ENCODE measurements at places on chromosomes 6 and 20.

DNA sequence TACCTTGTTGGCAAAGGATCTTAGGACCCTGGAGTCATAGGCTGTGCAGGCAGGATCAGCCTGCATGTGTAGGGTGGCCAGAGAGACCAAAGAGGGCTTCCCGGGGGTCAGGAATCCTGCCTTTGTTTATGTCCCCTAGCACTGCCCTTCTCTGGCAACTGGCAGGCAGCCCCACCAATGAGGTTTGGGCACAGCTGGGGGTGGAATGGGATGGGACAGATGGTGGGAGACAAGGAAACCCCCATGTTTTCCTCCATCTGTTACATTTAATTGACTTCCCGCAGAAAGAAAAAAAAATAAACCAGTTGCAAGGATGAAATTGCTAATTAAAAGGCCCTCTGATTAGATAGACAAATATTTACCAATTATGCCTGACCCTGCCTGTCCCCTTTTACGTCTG is 27.6 kb downstream of the CD40 start:
- no peak for DNase-seq

DNA sequence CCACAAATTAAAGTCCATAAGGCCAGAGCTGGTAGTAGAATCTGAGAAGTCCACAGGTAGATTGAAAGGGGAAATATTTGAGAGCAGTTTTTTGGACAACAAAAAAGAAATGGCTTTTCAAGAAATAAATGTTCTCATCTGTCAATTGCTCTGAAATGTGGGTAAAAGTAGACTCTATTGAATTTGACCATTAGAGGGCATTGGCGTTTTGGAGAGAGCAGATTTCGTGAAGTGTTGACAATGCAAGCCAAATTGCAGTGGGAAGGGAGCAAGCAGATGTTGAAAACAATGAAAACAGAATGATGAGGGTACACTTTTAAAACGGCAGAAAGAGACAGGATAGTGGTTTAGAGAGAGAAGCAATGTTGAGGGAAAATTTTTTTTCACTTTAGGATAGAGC is 149.1 kb upstream of the FAM83B start:
- DNase-seq: no peak

GRCh38 chr20:40326784-40327183 is 362.3 kb downstream of the MAFB start:
- DNase-seq: no peak

DNA sequence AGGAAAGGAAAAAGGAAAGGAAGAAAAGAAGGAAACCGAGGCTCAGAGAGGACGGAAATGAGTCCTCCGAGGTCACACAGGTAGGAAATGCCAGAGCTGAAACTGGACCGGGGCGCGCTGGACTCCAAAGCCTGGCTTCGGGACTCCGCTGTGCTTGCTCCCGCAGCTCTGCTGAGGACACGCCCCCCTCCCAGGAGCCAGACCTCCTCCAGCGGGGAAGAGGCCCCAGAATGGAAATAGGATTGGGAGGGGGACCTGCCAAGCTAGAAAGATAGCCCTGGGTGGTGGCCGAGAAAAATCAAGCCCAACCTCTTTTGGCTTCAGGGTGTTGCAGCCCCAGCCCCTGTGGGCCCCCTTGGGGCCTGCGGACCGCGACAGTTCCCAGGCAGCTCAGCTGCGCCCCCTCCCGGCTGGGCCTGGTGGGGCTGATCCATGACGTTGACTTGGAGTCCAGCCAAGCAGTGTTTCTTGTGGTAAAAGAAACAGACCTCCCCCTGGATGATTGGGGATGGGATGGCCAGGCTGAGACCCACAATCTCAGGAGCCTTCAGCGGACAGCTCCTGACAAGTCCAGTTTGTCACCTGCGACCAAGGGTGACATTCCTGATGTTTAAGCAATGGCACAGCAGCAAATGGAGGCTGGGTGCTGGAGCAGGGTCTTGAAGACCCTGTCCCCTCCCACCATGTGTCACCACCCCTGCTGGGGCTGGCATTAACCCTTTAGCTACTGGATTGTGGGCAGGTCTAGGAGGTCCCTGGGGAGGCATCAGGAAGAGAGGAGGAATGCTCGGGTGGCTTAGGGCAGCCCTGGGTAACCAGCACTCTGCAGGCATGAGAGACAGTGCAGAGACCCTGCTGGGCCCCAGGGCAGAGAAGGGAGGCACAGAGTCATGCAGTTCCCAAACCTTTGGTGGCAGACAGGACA is 55.4 kb downstream of the RIPOR3 start:
- DNase-seq: peak; percentile 13

- no peak for DNase-seq
These were observed 9.0 kb upstream of the ZNF292 start for GRCh38 chr6:87146363-87146762.

GRCh38 chr6:26224940-26225847 is 138.0 kb downstream of the HFE start:
- DNase-seq: no peak

DNA sequence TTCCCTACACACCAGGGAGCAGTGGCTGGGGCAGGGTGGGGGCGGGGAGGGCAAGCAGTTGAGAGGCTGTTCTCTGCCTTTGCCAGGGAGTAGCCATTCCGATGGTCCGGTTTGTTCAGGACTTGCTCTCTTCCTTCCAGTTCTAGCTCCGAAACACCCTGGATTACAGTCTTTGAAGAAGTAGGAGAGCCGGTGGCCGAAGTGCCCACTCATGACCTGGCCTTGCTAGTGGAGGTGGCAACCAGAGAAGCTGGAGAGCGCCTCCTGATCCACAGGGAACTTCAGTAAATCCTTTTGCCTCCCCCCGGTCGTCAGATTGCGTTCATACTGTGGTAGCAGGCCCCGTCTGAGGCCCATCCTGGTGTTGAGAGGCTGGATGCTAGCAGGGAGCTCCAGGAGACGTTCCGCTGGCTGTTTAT is 92.8 kb downstream of the ARID1B start:
- DNase-seq: no peak

DNA sequence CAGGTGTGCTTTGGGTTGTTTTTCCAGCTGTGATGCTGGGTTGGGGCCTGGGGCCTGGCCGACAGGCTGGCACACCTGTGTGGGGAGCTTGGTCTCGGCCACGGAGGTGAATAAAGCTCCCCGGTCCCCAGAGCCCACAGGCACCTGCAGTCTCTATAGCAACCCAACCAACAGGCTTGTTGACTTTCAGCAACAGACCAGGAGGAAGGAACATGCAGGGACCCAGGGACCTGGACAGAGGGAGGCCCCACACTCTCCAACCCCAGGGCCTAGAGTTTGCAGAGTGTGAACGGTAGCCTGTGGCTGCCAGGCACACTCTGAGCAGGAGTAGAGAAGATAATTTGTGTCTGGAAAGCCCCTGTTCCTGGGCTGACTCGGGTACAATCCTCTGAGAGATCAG is 14.6 kb upstream of the SYNJ2 start:
- no peak for DNase-seq

DNA sequence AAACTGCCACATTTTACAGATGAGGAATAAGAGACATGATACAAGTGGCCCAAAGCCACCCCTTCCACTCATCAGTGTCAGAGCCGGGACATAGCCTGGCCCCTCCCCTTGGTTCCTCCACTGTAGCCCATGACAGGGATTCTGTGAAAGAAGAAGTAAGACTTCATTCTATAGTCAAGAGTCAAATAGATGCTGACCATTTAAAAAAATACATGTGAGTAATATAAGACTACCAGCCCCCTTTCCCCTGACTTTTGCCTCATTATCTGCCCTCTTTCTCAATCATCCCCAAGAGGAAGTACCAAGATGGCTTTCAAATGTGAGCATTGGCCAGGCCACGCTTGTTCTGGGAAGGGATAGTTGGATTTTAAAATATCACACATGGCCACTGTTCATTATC is 57.8 kb upstream of the TAB2 start:
- no peak for DNase-seq

- no peak for DNase-seq
These were observed 2.7 kb downstream of the EYA4 start for GRCh38 chr6:133243723-133244305.

GRCh38 chr6:119447921-119448320 is 98.4 kb upstream of the MAN1A1 start:
- no peak for DNase-seq

DNA sequence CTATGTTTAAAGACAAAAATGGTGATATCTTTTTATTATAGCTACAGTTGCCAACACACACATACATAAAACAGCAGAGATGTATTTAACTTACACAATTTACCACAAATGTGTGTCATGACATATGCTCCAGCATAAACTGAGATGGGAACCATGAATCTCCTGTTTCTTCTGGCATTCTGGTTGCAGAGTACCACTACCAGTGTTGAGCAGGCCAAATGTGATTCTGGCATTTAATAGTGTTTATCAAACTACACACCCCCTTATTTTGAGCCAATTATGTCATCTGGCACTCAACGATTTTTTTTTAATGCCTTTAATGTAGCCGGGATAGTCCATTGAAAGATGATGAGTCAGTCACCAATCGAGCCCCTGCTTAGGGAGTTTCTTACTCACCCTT is 59.0 kb upstream of the TPD52L1 start:
- DNase-seq: no peak

DNA sequence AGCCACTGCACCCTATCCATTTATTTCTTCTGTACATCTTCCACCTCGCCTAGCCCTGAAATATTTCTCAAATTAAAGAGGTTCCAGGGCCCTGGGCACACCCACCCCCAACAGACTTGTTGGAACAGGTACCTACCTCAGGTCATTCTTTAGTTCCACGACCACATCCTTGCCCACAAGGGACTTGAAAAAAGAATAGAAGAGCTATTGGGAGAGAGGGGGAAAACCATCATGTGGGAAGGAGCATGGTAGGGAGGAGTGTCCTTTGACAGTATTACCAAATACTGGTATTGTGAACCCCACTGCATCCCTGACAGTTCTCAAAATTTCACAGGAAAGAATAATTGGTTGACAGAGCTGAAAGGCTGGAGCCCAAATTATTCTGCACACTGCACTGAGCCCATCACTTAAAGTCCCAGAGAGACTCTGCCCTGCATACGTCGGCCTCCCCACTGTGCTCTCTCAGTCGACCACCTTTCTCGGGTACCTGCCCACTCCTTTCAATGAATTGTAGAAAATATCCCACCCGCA is 762 bp downstream of the LSM2 start:
- no peak for DNase-seq

GRCh38 chr6:82015526-82015925 is 232.0 kb downstream of the IBTK start:
- no peak for DNase-seq

DNA sequence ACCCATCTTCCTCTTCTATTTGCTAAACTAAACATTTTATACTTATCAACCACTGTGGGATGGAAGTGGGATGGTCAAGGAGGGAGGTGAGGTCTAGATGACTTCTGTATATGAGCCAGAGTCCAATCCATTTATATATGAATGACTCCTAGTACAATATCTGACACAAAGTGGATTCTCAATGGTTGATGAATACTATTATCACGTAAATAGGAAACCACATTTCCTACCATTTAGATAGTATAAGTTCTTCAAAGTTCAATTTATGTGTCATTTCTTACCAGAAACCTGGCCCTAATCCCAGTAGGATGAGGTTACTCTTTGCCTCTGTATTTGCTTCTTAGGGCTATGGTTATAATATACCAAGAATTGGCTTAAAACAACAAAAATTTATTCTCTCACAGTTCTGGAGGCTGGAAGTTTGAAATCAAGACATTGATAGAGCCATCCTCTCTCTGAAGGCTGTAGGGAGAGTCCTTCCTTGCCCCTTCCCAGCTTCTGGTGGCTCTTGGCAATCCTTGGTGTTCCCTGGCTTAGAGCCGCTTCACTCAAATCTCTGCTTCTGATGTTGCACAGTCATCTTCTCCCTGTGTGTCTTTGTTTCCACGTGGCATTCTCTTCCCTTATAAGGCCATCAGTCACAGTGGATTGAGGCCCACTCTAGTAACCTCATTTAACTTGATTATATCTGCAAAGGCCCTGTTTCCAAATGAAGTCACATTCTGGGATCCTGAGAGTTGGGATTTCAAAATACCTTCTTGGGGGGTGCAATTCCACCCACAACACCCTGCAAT is 41.0 kb upstream of the RAB23 start:
- DNase-seq: no peak

GRCh38 chr6:15937602-15938001 is 191.3 kb upstream of the MYLIP start:
- no peak for DNase-seq

- DNase-seq: peak; percentile 56
These were observed 39.2 kb downstream of the TRIM27 start for GRCh38 chr6:28884423-28885131.

GRCh38 chr20:17538517-17539170 is 7.5 kb upstream of the BFSP1 start:
- DNase-seq: no peak

DNA sequence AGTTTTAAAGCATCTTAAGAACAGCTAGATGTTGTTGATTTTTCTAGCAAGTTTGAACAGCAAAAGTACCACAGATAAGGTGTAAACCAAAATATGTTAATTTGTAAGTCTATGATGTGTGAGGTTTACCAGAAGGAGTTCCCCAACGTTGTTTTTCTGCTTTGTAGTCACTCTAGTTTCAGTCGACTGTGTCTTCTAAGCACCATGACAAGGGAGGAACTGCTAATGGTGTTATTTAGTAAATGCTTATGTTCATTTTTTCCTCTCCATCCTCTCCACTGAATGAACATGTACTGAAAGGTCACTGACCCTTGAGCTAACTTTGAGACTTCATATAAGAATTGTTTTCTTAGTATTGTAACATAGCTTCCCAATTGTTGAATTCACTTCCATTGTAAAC is 3.0 kb downstream of the ENPP3 start:
- no peak for DNase-seq

- DNase-seq: no peak
These were observed 116.7 kb upstream of the FRMD1 start for GRCh38 chr6:168195712-168196111.

- no peak for DNase-seq
These were observed 60.9 kb upstream of the SMIM8 start for GRCh38 chr6:87261534-87261933.

- no peak for DNase-seq
These were observed 476.3 kb downstream of the PRKN start for GRCh38 chr6:162251257-162251656.

- DNase-seq: no peak
These were observed 37.4 kb downstream of the PLCG1 start for GRCh38 chr20:41174782-41175181.

GRCh38 chr6:147958683-147959082 is 384.0 kb upstream of the SASH1 start:
- DNase-seq: no peak

GRCh38 chr6:148247386-148248063 is 95.1 kb upstream of the SASH1 start:
- DNase-seq: no peak

GRCh38 chr6:170057961-170058877 is 232.7 kb downstream of the DLL1 start:
- DNase-seq: no peak

GRCh38 chr20:40571639-40572038 is 117.4 kb downstream of the MAFB start:
- DNase-seq: no peak
